ENCODE measurements at places on chromosomes 7 and 10.

- DNase-seq = no peak
Measured at GRCh38 chr7:141410353-141411000, 140.7 kb upstream of the AGK start.

DNA sequence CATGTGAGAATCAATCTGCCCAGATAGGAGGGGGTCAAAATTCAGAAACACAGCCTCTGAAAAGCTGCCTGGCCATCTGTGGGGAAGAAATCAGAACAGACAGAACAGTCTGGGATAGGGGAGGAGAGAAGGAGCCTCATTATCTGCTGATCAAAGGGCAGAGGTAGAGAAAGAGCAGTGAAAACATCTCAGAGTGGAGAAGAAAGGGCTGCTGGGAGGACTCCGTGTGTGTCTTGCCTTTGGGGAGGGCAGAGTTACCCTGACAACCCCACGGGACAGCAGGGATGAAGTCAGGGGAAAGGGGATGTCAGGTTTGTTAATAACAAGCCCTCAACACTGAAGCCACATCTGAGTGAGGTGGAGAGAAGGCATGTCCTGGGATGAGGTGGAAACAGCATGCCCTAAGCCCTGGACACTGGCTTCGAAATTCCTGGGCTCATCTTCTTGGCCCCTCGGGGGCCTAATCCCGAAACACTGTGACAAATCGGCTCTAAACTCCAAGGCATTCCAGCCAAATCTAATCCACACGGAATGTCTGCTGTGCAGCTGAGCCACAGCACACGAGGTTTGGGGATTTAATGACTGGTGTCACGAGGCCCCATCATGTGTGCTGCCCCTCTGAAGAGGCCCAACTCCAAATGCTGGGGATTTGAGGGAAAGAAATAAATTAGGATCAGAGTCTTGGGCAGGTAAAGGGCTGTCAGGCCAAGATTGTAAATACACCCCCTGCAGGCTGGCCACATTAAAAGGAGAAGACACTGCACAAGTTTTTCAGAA, 82.8 kb upstream of the FGFR2 start:
- no peak for DNase-seq

- no peak for DNase-seq
Measured at GRCh38 chr10:32961343-32961894, 3.4 kb upstream of the ITGB1 start.

GRCh38 chr10:96324447-96324846, 20.2 kb downstream of the DNTT start:
- no peak for DNase-seq

- DNase-seq = no peak
Measured at GRCh38 chr10:29797616-29798015, 162.8 kb upstream of the SVIL start.

DNA sequence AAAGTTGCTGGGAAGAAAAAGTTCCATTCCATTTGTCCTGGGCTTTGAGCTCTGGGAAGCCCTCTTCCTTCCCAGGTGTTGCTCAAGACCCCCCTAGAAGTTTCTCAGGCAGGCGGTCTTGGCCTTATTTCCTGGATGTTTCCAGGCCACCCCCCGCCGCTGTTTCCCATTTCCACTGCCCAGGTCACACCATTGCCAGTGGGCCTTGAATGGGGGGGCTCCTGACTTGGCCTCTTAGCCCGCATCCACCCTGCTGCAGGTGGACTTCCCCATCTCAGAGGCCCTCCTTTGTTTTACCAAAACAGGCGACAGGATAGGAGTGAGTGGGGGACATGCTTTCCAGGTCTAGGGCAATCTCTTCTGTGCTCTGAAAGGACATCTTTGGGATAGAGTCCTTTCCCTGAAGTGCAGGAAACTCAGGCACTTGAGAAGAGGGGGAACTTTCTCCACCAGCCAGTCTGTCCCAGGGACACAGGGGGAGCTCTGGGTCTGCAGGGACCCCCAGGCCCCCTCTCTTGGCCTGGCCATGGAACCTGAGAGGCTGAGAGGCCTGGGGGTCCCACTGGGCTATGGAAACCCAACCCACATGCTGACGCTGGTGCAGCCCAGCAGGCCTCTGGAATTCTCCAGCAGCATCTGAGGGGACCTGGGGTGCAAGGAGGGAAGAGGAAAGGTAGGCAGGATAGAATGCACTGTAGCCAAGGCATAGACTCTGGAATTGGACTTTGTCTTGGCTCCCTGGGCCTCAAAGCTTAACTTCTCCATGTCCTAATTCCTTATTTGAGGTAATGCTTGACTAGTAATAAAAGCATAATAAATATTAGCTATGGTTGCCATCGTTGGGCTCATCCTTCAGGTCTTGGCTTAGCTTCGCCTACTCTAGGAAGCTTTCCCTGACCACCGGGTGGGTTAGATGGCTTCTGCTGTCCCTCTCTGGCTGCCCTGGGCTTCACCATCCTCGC, 17.6 kb downstream of the NEURL1 start:
- DNase-seq = no peak

- no peak for DNase-seq
Measured at GRCh38 chr10:2963889-2964631, 103.3 kb upstream of the PFKP start.

DNA sequence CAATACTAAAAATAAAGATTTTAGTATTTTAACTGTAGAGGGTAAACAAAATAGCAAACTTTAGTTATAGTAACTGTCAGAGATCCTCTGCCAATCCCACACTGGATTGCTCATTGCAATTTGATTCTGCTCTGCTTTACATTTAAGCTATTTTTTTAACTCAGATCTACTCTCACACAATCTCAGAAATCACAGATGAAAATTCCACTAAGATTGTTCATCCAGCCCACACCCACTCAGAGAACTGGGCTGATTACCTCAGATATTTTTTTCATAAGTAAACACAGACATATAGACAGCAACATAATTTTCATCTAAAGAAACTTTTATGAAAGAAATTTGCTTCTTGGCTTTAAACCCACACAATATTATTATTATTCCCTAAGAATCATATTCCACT, 7.0 kb downstream of the OSBPL3 start:
- no peak for DNase-seq

GRCh38 chr7:157551325-157552070, 214.7 kb downstream of the DNAJB6 start:
- no peak for DNase-seq

DNA sequence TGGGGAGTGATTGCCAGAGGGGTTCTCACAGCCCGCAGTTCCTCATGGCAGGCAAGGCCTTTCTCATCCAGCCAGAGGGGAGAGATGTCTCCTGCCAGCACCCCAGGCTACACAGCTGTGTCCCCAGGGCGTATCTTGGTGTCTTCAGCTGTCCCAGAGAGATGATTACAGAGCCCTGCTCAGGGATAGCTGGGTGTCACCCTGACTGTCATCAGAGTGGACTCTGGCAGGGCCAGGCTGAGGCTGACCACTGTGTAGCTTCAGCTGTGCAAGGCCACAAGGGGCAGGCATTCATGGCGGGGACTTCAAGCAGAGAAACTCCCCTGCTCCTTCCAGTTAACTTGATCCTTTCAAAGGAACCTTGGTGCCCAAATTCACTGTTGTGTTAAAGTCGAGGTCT, 124.2 kb downstream of the RGS10 start:
- no peak for DNase-seq

GRCh38 chr10:80646366-80646765, 108.7 kb downstream of the SH2D4B start:
- no peak for DNase-seq

- DNase-seq = no peak
Measured at GRCh38 chr7:11636274-11636673, 195.7 kb downstream of the THSD7A start.

DNA sequence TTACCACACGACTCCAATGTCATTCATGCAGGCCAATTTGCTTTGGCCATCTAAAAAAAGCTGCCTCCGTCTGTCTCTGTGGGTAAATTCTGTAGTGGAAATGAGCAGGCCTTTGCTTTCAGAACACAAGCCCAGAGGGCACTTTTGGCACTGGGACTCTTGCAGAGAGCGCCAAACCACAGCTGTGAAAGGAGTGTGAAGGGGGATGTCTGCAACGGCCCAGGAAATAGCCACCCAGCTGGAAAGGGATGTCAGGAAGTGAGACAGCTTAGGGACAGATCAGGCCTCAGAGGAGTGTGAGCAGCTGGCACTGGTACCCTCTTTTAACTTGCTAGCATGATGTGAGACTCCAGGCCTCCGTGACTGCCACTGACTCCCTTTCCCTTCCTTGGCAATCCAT, 152.4 kb downstream of the DKK1 start:
- peak; percentile 69 for DNase-seq

DNA sequence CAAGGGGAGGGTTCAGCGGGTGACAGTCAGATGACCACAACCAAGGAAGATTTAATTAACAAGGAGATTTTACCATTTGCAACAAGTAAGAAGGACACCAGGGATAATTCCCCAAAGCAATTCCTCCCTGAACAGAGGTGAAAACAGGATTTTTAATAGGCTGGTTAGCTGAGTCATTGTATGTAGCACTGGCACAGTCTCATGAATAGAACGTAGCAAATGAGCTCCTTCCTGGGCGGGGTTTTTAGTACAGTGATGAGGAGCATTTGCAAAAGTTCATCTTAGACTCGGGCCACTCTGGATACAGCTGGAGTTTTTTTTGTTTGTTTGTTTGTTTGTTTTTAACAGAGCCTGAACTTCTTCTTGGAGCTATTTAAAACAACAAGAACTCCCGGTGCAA, 39.0 kb downstream of the TAC1 start:
- no peak for DNase-seq

DNA sequence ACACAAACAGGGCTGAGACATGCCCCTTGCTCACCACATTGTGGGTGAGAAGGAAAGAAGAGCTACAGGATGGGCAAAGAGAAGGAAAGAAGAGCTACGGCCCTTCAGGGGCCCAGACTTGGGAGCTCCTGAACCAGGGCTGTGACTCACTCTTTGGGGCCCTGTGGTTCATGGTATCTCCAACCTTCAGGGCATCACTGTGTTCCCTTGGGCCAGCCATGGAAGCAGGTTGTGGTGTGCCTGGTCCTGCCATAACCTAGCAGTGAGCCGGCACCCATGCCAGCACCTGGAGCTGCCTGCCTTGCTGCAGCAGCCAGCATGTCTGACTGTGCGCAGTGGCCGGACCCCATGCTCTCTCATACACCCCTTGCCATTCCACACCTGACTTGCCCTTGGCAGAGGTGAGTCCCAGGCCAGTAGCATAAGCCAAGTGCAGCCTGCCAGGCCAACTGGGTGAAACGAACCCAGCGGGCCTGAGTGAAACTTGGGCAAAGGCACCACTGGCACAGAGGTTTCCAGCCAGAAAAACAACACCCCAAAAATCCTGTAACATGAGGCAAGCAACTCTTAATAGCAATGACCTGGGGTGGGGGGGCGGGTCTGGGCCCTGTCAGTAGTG, 89.0 kb upstream of the CACUL1 start:
- no peak for DNase-seq

GRCh38 chr7:100753750-100754149, 20.4 kb downstream of the ZAN start:
- no peak for DNase-seq

DNA sequence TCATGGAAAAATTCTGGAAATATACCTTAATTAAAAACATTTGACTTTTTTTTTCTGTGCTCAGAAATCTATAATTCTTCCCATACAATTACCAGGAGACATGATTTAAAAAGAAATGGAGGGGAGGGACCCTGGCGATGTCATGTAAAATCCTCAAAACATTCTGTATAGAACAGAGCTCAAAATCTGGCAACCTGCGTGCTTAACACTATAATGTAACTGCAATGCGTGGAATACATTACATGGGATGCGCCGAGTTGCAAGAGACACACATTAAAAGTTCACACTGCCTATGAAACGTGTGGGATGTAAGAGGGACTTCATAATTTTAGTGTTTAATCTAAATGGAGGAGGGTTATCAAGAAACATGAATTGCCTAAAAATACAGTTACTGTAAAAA, 215.0 kb downstream of the GLI3 start:
- peak; percentile 73 for DNase-seq

DNA sequence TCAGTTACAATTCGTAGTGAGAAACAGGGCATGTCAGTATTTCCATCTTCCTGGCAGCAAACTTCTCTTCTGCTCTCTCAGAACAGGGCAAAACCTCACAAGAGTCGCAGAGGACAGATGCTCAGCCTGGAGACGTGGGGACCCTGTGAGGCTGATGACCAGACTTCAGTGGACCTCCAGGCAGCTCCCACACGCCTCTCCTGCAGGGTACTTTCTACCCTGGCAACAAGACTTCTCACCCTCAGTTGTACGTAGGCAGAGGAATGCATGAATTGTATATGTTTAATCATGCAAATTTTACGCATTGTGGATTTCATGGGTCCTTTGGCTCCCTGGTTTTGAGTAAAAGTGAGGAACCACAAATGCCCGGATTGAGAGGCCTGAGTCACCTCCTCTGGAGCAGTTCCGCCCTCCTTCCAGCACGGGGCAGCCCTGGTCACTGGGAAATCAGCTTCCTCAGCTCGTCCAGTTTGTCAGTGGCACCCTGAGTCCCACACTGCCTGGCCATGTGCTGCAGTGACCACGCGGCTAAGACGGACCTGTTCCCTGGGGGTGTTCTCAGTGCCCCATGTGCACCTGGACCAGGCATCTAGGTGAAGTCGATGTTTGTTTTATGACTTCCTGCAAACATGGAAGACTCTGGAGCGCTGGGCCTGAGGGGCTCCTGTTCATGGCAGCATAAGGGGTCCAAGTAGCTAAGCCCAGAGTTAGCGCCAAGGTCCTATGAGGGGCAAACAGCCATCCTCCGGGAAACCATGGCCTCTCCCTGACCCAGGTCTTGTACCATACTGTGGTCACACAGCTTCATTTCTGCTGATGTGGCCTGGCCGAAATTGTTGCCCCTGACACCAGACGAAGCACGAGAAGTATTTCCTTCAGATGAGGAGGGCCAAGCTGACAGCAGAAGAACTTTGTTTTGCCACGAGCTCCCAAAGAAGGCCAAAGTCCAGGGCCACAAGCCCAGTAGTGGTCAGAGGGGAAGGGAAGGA, 165.1 kb downstream of the TNS3 start:
- DNase-seq = no peak

GRCh38 chr10:123045961-123046731, 37.3 kb downstream of the ACADSB start:
- DNase-seq = no peak

DNA sequence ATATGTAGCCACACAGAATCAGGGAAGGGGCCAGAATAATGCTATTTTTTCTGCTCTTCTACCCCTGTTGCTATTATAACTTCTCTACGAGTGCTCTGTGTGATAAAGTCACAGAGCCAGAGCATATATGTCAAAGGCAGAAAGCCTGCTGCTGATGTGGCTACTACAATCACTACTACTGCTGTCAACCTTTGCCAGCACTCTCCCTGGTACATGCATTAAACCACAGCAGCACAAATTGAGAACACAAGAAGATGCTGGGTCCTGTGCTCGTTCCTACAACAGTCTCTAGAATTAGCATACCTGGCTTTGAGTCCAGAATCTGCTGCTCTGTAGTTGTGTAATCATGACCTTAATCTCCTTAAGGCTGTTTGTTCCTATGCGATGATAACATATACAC, 108.6 kb downstream of the SEMA3A start:
- DNase-seq = no peak

DNA sequence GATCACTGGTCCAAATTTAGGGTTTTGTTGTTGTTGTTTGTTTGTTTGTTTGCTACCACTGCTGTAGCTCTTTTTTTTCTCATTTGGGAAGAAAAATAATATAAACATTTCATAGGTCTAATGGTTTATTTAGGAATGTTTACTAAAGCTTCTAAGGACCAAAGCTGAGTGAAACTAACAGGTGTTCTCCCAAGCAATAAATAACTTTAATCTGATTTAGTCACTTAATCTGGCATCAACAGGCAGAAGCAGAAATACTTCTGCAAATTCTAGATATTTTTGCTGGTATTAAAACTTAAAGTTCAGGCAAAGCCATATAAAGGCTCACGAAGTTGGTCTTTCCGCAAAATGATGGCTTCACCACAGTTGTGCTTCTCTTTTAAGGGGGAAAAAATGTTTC, 144.5 kb upstream of the YAE1 start:
- DNase-seq = peak; percentile 32

- DNase-seq = no peak
Measured at GRCh38 chr10:121171825-121172787, 320.9 kb downstream of the WDR11 start.
